ENCODE measurements at places on chromosomes 3 and 15.
A peak's percentile ranks its signal among the peaks of the same experiment; 100 is the strongest.

DNA sequence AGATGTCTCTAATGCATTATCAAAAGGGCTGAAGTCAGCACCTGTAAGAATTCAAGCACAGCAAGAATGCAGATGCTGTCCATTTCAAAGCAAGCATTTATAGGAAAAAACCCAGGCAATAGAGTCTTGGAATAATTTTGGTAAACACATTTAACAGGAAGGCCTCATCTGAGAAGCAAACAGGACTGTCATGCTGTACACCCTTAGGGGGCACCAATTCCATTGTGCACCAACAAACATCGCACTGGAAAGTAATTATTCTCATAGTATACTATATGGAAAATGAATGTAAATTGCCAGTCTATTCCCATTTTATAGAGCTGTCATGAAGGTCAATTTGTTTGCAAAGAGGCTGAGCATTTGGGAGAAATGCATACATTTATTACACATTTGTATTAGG is 247.3 kb upstream of the SUCLG2 start:
- DNase-seq: no peak

GRCh38 chr15:92002666-92003065 is 149.2 kb downstream of the SLCO3A1 start:
- no peak for DNase-seq

DNA sequence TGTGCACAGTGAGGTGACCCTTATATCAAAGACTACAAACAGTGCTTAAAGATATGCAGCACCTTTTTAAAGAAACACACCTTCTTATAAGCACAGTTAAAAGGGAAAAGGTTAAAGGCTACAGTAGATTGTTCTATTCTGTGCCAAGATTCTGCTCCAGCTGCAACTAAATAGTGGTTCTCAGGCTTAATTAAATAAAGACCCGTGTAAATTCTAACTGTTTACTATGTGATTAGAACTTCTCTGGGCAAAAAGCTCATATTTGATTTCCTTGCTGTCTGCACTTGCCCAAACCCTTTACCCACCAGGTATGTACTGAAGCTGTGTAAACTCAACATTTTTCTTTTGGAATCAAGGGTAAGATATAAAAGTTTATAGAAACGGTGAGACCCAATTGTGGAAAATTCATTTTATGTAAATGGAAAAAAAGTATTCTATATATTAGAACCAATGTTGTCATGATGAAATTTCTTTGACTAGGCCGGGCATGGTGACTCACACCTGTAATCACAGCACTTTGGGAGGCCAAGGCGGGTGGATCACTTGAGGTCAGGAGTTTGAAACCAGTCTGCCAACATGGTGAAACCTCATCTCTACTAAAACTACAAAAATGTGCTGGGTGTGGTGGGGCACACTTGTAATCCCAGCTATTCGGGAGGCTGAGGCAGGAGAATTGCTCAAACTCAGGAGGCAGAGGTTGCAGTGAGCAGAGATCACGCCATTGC is 230.6 kb downstream of the MECOM start:
- no peak for DNase-seq

DNA sequence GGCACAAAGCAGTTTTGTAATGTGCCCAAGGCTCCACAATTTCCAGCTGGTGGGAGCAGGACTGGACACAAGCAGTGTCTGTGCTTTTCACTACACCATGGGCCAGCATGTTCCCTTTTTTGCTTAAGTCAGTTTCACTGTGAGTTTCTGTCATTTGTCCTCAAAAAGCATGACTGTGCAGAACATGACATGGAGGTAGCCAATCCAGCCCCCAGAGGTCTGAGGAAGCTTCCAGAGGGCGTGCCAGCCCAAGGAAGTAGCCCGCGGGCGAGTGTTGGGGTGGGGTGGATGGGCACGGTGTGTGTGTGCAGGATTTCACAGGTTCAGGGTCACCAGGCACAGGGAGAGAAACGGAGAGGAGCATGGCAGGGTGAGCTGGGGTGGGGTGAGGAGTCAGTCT is 8.0 kb upstream of the EEFSEC start:
- DNase-seq: no peak

- no peak for DNase-seq
These were observed 37.2 kb upstream of the TSEN2 start for GRCh38 chr3:12447075-12447474.

DNA sequence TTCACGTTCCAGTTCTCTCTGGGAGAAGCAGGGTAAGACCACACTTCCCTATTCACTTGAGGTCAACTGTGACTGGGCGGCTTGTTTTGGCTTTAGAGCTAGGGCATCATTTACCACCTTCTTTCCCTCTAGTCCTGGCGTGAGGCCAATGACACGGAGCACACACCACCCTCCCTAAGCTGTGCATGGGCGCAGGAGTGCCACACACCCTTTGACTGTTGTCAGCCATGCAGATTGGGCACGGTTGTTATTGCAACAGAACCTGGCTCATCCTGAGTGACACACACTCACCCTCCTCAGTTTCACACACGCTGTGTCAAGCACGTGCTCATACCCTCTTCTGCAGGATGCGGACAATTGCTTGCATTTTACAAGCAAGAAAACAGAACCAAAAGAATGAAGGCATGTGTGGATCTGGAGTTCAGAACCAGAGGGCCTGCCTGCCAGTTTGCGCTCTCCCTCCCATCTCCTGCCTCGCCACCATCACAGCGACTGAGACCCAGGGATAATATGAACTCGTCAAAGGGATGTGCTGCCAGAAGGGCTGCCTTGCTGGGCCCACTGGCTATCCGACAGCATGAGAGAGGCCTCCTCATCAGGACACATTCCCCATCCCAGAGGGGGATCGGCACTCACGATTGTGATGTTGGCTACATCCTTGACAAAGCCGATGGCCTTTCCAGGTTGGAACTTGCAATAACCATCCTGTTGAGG is 17.6 kb downstream of the CTSH start:
- DNase-seq: no peak

DNA sequence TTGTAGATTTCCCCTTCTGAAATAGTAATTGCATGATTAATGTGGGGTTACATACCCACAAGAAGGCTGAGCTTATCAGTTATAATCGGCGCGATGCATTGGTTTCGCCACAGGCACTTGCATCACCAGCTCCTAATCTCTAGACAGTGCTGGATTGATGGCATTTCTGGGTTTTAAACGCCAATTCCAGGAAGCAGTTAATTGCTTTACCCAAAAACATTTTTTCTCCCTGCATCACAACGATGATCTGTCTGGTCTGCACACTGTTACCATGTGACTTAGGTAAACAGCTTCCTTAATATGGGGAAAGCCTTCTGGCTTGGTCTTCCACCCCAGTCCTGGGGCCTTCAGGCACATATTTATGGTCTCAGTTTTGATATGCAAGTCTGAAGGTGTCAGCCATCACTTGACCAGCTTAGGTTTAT is 70.0 kb upstream of the HEG1 start:
- DNase-seq: no peak

DNA sequence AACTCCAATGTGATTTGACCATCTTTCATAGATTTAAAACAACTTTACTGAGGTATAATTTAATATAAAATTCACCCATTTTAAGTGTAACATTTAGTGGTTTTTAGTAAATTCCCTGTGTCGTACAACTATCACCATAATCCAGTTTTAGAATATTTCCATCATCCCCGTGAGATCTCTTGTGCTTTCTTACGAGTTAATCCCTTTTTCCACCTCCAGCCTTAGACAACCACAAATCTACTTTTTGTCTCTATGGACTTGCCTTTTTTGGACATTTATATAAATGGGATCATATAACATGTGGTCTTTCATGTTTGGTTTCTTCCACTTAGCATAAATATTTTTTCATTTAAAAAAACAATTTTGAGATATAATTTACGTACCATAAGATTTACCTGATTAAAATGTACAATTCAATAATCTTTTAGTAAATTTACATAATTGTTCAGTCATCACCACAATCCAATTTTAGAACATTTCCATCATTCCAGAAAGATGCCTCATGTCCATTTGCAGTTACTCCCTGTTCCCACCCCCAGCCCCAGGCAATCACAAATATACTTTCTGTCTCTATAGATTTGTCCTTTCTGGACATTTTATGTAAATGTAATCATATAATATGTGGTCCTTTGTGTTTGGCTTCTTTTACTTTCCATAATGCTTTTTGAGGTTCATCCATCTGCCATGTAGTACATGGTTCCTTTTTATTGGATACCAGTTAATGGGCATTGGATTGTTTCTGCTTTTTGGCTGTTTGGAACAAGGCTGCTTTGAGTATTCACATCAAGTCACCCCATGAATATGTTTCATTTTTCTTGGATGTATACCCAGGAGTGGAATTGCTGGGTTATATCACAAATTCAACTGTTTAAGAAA is 3.1 kb downstream of the OXSR1 start:
- DNase-seq: peak; percentile 44

GRCh38 chr15:70560617-70561328 is 202.6 kb downstream of the UACA start:
- no peak for DNase-seq

- no peak for DNase-seq
These were observed 30.6 kb downstream of the PLCH1 start for GRCh38 chr3:155714295-155714718.

GRCh38 chr3:65678516-65678915 is 360.2 kb downstream of the MAGI1 start:
- DNase-seq: no peak

DNA sequence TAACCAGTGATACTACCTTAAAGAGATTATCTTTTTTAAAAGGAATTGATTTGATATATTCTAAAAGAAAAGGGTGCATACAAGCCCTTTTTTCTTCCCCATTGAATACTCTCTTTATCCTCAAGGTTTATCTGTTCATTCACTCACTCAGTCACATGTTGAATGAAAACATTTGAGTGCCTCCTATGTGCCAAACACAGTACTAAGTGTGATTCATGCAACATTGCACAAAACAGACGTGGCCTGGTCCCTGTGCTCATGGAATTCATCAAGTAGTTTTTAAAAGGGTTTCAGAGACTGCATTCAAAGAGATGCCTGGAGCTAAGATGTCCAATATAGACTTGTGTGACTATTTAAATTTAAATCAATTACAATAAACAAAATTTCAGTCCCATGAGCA is 462.2 kb upstream of the MDFIC2 start:
- DNase-seq: no peak
